ENCODE measurements at places on chromosomes 6 and 20.

GRCh38 chr6:38100380-38100779 lies 280.9 kb downstream of the ZFAND3 start:
- DNase-seq, result no peak

GRCh38 chr6:56104591-56104990 lies 142.8 kb downstream of the COL21A1 start:
- DNase-seq, result no peak

- no peak for DNase-seq
These were observed 58.1 kb downstream of the NUS1 start for GRCh38 chr6:117733341-117733740.

DNA sequence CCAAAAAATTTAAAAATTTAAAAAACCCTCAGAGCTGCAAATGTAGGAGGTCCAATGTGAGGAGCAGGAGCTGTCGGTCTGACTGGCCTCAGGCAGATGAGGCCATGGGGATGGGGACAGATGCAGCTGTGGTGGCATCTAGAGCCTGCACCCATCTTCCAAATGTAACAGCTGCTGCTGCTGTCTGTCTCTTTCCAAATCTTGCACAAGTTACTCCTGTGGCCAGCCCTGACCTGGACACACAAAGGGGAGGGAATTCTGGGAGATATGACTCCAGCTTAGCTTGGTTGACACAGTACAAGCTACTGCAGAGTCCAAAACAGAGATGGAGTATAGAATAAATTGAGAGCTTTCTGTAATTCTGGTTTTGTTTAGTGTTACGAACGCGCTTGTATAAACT lies 115.2 kb downstream of the PRND start:
- DNase-seq, result no peak

- no peak for DNase-seq
These were observed 214.6 kb upstream of the ECI2 start for GRCh38 chr6:4349931-4350330.

GRCh38 chr6:148263010-148263409 lies 79.6 kb upstream of the SASH1 start:
- DNase-seq, result no peak

DNA sequence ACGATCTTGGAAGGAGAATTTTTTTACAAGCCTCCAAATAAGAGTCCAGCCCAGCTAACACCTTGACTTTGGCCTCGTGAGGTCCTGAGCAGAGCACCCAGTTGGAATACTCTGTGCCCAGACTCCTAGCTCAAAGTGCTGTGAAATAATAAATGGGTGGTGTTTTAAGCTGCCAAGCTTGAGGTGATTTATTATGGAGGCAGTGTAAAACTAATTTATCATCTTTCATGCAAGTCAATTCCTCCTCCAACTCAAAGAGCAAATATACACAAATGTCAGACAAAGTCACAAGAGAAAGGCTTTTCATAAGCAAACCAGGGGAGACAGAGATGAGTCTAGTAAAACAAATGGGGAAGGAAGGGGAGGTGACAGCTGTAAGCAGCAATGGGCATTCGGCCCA lies 12.7 kb downstream of the ABT1 start:
- DNase-seq, result no peak

GRCh38 chr6:79804732-79805131 lies 142.6 kb downstream of the ELOVL4 start:
- no peak for DNase-seq

DNA sequence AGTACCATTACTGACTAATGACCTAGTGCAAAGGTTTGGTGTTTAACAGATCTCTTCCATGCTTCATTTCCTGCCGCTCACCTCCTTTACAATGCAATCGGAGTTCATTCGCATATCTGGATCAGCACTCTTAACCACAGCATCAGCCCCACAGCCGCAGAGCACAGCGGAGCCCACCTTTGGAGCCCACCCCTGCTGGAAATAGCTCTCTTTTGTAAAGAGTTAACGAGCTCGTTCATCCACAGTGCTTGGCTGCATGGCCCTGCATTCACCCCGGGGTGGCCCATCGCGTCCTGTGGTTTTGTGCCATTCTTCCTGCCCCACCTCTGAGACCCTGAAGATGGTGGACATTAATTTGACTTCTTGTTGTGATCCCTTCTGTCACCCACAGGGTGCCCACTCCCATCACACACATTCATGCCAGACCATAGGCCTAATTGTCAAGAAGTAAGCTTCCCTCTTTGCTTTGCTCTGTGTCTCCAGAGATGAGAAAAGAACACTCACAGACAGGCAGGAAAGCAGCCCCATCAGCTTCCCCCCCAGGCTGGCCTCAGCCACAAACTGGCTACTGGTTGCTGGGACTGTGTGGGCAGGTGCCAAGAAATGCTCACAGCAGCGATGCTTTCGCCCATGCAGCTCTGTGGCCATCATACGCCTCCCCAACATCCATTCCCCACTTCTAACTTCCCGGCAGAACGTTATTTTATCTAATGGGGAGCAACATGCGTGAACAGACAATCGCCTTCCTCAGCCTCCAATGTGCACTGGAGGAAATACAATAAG lies 167.0 kb downstream of the LRFN2 start:
- DNase-seq, result no peak

GRCh38 chr6:106802139-106802538 lies 172.4 kb downstream of the CD24 start:
- no peak for DNase-seq

- DNase-seq, result no peak
These were observed 378.9 kb upstream of the CITED2 start for GRCh38 chr6:139753198-139753861.

- no peak for DNase-seq
These were observed 201.5 kb downstream of the ZFAND3 start for GRCh38 chr6:38021029-38021428.

DNA sequence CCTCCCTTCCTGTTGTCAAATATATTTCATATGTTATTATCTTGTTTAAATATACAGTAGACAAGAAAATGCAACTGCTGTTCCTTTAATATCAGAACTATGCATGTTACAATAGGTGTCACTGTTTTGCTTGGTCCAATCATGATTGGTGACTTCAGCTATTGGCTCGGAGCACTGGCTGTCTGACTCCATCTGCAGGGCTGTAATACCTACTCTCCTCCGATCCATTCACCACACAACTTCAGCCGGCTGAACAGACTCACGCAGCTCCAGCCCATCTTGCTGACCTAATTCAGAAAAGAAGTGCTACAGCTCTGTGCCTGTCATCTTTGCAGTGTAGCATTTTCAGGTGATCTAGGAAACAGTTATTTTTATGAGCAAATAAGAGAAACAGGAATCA lies at the start of gene BTBD3:
Gene BTBD3 (plus strand): TSS at position 231 of the 400 bp plus-strand sequence. CDS start 383 bp downstream, outside the sequence.
- peak; percentile 32 for DNase-seq

- DNase-seq, result peak; percentile 85
These were observed at the start of gene GNAS-AS1 for GRCh38 chr20:58850693-58851174. GNAS-AS1 (minus strand) TSS chr20:58850902.

DNA sequence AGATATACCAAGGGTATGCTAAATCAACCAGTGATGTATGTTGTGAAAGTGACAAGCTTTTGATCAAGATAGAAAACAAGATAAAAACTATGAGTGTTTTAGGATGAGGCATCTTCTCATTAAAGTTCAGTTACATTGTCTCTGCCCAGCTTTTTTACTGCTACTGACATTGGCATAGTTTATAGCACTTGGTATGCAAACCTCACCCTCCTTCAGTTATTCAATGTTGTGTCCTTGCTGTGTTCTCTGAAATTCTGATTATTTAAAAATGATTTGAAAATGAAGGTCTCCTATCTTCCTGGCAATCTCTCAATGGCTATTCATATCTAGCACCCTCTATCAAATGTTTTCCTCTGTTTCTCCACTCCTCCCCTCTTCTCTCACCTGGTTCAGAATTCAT lies 6.7 kb upstream of the MYLIP start:
- DNase-seq, result no peak

GRCh38 chr6:13447949-13448724 lies 39.3 kb downstream of the GFOD1 start:
- no peak for DNase-seq

DNA sequence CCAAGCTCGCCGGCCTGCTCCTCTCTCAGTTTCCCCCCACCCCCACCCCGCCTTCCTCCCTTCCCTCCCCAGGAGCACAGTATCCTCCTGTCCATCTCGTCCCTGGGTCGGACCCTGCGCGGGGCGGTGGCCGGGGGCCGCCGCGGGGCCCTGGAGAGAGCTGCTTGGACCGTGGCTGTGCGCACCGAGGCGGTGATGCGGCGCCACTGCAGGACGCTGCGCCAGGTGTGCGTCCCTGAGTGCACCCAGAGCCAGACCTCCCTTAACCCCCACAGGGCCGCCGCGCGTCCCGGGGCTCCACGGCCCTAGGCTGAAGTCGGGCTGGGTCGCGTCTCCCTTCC lies 2.2 kb downstream of the C20orf204 start:
- DNase-seq, result no peak

GRCh38 chr6:13700232-13700631 lies 11.4 kb downstream of the RANBP9 start:
- DNase-seq, result no peak

GRCh38 chr6:56689663-56690062 lies 47.0 kb upstream of the DST start:
- DNase-seq, result no peak

- DNase-seq, result no peak
These were observed 78.2 kb downstream of the UBE3D start for GRCh38 chr6:82987416-82987815.

DNA sequence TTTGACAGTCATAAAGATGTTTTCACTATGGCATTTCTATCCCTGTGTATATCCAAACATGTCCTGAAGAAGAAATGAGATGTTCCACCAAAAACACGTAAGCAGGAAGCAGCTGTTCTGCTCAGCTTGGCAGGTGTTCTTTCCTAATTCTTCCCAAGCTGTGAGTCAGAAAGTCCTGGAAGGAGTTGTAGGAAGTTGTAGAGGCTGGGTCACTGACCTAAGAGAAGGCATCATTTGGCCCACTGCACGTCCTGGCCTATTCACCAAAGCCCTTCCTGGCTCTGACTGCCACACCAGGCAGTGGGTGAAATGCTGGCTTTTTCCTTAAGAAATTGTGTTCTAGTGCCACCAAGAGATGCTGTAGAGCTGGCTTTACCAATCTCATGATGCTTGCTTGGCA lies 40.3 kb downstream of the STX11 start:
- DNase-seq, result no peak

- DNase-seq, result no peak
These were observed 140.3 kb upstream of the AGPAT4 start for GRCh38 chr6:161414180-161414579.

DNA sequence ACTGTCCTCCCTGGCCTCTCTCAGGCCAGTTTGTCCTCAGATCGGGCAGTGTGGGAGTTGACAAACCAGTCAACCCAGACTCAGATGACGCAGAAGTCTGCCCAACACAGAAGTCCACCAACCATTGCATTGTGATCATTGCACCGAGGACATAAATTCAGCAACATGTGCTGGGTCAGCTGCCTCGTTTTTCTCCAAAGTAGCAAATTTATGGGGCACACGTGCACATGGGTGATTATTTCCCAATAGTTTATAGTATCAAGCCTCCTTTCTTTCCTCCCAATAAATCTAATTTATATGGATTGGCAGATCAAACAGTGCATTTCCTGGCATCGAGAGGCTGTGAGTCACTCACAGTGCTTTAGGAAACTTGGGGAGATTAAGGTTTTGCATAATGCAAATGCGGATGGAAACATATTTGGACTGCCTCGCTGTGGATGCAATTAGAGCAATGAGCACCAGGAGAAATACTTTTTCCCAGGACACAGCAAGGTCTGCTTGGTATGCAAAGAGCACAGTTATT lies 413.7 kb upstream of the SULF2 start:
- DNase-seq, result no peak

DNA sequence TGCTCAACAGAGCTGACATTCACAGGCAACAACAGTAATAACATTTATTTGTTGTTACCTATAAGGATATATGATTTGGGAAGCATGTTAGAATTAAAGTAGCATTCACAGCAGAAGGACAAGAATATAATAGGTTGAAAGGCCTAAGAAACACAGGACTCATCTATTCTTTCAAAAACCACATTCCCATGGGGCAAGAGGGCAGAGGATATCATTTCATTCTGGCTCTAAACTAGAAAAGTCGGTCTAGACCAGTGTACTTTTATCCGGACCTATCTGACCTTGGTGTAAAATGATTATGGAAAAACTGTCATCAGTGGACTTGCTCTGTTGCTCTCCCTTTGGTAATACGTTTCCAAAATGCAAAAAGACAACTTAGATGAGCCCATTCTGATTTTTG lies 914.7 kb upstream of the CITED2 start:
- no peak for DNase-seq

DNA sequence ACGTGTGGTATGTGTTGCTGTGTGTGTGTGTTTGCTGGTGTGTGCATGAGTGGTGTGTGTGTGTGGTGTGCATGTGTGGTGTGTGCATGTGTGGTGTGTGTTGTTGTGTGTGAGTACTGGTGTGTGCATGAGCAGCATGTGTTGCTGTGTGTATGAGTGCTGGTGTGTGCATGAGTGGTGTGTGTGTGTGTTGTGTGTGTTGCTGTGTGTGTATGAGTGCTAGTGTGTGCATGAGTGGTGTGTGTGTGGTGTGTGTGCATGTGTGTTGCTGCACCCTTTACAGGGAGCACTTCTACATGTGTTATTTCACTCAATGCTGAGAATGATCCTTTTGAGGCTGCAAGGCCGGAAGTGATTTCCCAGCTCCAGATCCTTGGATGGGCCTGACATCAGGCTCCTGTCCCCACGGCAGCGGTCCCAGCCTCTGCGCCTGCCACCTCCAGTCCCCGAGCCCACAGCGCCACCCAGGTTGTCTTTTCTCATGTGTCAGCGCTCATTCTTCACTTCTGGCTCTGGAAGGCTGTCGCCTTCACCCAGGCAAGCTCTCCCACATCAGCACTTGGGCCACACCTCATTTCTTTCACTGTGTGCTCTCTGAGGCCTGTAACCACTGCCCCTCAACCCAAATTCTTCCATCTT lies 2.6 kb downstream of the NPEPL1 start:
- DNase-seq, result no peak

- DNase-seq, result no peak
These were observed 185.9 kb downstream of the TRIM27 start for GRCh38 chr6:28737750-28738395.

GRCh38 chr20:3901028-3901705 lies 12.0 kb downstream of the PANK2 start:
- no peak for DNase-seq

DNA sequence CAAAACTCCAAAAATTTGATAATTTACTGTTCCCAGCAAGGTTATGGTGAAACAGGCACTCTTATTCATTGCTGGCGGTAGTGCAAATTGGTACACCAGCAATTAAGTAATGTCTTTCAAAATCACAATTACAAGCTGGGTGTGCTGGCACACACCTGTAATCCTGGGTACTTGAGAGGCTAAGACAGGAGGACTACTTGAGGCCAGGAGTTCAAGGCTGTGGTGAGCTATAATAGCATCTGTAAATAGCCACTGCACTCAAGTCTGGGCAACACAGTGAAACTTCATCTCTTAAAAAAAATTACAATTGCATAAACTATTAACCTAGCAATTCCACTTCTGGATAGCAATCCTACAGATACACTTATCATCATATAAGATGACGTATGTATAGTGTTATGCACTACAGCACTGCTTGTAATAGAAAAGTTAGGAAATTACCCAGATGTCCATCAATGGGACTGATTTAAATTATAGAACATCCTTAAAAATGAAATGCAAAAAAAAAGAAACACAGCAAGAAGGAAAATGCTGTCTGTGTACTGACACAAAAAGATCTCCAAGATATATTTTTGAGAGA lies 31.4 kb downstream of the NCOA6 start:
- no peak for DNase-seq

- DNase-seq, result no peak
These were observed 930.5 kb upstream of the FLRT3 start for GRCh38 chr20:15267935-15268334.

Measured in head of caudate nucleus (tissue), 42 donors.